HuH-7 (cell line): ENCODE measurements at places on chromosomes 6 and 20.

DNA sequence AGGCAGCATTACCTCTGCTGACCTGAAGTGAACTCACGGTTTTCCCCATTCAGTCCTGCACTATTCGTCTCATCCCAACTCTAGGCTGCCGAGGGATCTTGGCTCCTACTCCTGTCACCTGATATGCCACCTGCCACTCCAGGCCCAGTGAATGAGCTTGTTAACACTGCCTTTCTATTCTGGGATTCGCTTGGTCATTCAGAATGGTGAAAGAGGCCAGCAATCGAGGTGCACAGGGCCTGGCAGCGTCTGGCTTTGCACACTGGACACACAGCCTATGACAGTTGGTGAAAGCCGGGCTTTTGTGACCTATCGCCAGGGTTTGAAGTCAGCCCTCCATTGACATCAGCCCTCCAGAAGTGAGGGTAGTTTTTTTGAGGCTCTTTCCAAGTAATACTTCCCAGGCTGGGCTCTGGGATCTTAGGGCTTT, 59.3 kb upstream of the MYL9 start:
- no peak for DNase-seq

DNA sequence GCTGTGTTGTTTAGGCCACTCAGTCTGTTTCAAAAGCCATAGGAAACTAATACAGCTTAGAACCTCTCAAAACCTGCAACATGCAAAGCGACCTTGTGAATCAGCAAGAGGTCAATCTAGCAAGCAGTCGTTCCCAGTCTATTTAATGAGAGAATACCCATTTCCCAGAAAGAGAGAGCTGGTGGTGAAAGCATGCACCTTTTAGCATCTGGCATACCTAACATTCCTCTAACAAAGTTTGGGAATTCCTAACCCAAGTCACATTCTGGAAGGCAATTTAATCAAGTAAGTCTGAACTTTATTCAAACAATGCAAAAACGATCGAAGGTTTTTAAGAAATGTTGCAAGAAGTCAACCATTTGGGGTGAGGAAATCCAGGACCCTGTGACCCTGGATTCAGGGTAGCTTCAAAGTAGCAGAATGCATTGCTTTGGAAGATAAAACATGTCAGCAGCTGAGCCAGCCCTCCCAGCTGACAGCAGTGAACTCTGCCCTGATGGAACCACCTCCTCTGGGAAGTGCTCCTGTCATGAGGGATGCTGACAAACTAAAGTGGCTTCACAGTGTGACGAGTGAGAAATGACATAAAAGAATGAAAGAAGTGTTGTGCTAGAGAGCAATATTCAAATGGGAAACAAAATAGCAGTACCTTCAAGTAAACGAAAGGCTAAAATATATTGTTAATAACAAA, 104.8 kb downstream of the GMDS start:
- DNase-seq, result no peak

- DNase-seq, result no peak
Observed at GRCh38 chr6:119385994-119386393, 36.4 kb upstream of the MAN1A1 start.

GRCh38 chr6:53358440-53359094, 9.8 kb upstream of the ELOVL5 start:
- DNase-seq, result no peak

DNA sequence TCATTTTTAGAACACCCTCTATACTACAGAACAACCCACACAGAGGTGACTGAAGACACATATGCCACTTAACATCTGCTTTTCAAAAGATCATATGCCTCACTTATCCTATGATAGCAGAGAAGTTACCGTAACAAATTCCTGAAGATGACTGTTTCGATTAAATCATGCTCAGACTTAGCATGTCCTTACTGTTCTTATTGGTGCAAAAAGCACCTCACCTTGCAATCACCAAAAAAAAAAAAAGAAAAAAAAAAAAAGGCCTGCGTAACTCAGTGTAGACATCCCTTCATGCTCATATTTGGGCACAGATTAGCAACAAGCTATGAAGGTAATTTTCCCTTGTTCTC, 17.7 kb upstream of the DST start:
- DNase-seq, result no peak

GRCh38 chr6:136103763-136104311, 146.3 kb downstream of the MTFR2 start:
- DNase-seq, result no peak

GRCh38 chr6:96156425-96156824, 140.7 kb downstream of the FUT9 start:
- no peak for DNase-seq

GRCh38 chr20:59253779-59254319, 46.6 kb upstream of the EDN3 start:
- no peak for DNase-seq

- no peak for DNase-seq
Observed at GRCh38 chr6:5083813-5084359, 1.3 kb upstream of the PPP1R3G start.

DNA sequence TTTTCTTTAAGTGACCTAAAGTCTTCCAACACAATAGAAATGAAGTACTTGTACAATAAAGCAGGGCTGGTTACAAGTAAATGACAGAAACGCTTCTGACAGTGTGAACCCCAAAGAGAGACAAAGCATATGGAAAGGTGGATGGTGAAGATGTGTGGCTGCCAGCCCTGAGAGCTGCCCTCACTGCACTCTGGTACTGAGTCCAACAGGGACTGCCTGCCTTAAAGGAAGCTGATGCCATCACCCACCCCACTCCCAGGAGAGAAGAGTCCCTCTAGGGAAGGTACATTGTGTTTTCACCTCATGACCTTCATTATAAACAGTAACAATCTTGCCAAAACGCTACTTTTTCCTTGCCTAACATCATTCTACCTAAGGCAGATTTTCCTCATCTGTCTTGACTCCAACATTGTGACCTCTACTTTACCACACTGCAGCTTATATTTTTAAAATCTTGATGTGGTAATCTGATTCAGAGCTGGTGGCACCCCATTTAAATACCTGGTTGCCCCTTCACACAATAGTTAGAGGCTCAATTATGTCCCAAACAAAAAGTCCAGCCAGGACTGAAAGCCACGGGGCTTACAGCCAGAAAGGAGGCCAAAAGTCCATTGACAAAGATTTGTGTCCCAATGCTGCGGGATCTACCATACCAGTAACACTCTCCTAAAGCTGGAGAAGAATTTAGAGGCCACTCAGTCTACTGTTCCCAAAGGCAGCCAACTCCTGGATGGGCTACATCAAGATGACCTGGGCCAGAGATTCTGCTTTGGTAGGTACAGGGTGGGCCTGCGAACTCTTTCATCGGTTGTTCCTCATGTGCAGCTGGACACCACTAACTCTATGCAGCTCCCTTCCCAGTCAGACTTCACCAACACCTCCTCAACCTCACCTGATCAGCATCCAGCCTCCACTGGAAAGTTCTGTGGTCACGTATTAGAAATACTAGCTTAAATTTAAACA, 4.4 kb downstream of the APMAP start:
- no peak for DNase-seq

DNA sequence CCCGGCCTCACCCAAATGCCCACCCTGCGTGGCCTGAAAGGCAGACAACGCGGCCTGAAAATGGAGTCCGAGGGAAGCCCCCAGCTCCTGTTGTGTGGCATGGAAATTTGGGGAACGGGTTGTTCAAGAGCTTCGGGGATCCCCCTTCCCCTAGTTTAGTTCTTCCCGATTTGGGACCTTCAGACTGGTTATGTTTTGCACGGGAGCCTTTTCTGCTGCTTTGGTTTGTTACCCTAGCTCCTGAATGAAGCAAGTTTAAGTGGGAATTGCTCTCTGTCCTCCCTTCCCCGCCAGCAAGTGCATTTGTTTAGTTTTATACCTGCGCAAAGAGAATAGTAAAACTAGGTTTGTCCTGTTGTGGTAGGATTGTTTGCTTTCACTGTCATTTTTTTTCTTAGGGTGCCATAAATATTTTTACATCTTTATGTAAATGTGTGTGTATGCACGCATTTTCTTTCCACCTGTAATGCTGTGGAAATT, 604 bp downstream of the SH3BGRL2 start:
- no peak for DNase-seq

DNA sequence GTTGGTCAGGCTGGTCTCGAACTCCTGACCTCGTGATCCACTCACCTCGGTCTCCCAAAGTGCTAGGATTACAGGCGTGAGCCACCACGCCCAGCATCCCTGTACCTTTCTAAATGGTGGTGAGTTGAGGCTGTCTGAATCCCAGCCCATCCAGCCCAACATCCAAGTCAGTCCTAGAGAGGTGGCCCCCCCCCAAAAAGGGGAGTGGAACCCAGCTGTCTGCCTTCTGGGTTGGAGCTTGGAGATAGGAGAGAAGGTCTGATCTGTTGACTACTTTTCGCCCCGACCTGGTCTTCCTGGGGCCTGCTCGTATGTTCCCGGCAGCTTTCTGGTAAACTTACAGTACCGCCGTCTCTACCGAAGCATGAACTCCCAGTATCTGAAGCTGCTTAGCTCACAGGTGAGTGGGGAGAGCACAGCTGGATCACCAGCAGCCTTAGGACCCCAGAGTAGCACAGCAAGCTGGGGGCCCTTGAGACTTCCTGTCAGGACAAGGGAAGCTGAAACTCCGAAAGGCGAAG, 5.6 kb downstream of the CTSA start:
- DNase-seq, result no peak

GRCh38 chr6:170317076-170317475, 10.5 kb downstream of the FAM120B start:
- no peak for DNase-seq

DNA sequence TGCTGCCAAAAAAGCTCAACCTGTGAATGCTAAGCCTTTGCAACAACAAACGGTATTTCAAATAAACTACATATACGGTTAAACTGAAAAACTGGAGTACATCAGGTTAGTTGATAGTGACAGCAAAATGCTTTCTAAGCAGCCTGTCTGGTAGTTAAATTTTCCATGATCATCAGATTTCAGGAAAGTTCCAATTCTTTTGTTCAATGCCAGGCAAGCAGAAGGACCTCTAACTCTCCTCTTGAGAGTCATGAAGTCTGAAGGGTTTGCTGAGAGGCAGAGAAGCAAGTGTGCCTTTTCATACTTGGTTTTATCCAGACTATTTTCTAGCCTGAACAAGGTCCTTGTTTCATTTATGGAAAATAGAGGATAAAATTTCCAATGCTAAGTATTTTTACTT, 4.5 kb downstream of the FLRT3 start:
- no peak for DNase-seq

DNA sequence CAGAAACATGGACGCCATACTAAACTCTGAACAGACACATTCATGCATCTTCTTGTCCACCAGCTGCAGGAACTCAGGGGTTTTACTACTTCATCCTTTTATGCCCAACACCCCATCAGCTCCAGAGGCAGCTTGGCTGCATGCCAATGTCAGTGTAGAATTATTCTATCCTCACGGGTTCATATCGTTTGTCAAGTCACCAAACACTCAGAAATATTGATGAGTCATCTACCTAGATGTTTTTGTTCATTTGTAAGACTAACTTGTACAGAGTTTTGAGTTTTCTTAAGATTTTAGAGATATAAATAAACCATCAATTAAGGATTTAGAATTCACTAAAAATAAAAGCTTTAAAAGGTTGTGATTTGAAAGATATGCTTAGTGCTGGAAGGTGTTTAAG, 590.7 kb upstream of the FLRT3 start:
- no peak for DNase-seq

DNA sequence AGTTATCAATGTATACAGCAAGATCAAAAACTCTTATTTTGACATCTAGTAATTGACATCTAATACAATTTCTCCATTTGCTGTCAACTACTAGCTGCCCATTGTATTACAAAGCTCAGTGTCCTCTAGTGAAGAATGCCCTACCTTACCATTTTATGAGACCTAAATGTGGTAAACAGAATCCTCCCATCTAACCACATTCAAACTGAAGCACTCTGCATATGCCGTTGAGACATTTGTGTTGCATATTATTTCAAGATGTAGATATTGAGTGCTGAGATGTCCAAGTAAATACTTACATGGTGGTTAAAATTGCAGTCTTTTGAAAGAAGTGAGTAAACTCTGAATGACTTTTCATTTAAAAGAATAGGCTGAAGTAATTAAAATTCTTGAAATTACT, 597 bp upstream of the GLYATL3 start:
- DNase-seq, result no peak

DNA sequence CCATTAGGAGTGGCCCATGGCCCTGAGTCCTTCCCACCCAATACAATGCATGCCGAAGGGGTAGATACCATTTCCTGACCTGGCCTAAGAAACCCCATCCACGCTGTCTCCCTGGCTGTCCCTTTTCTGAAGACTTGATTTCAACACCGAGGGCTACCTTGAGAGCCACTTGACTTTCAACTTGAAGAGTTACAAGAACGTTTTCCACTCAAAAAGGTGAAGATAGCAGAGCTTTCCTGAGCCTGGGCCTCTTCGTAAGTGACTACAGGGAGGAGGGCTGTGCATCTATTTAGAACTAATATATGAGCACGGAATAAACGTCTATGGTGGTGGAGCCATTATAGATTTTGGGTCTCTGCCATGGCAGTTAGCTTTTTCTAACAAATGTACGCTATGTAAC, 14.4 kb upstream of the PPP1R14C start:
- DNase-seq, result no peak

GRCh38 chr6:101453221-101453620, 59.7 kb downstream of the GRIK2 start:
- no peak for DNase-seq

GRCh38 chr6:75171986-75172385, 33.9 kb downstream of the COL12A1 start:
- no peak for DNase-seq
